Activated T-helper 2 cell treated with anti-CD3 and anti-CD28 coated beads, Interferon-gamma antibody, Interleukin-2, Interleukin-4, amounts not matched to agents 10 μg/mL and 5 μg/mL and 100 μg/mL, durations not matched to agents 14 hours and 24 hours and 36 hours (primary cell): ENCODE measurements at places on chromosomes 7 and 10.

DNA sequence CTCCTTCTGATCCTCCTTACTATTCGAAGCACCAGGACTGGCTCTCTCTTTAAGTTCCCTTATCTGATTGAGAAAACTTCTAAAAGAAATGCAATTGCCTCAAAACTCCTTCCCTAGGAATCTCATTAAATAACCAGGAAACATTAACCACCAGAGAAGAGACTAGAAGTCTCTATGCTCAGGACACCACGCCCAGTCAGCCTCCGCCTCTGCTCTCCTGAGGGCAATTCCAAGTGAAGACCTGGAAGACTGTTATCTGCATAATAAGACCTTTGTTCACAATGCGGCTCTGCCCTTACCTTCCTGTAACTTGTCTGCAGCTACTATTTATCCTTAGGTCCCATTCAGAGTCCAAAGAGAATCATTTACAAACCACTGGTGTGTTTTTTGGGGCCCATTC is 78.8 kb downstream of the ELMO1 start:
- no peak for DNase-seq

DNA sequence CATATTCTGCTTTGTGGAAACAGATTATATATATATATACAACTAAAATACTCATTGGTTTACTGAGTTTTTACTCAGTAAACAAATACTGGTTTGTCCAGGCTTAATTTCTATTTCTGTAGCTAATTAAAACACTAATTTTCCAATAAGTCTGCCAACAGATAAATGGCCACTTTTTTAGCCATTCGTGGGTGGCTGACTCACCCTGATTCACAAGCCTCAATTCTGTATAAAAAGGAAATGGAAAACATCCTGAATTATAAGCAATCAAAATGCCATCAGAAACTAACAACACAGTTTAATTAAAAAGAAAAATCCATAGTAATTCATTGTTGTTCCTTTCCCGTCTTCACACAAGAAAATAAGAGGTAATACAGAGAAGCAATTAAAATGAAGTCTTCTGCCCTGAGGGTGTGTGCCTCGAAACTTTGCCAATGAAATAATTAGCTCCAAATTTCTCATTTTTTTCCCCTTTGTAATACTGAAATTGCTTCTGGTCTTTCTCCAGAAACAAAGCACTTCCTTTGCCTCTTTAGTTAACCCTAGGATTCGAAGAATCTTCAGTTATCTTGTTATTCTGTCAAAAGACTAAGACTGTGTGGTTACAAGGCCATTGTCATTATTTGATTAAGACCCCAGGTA is 118.7 kb upstream of the PTN start:
- DNase-seq = no peak

DNA sequence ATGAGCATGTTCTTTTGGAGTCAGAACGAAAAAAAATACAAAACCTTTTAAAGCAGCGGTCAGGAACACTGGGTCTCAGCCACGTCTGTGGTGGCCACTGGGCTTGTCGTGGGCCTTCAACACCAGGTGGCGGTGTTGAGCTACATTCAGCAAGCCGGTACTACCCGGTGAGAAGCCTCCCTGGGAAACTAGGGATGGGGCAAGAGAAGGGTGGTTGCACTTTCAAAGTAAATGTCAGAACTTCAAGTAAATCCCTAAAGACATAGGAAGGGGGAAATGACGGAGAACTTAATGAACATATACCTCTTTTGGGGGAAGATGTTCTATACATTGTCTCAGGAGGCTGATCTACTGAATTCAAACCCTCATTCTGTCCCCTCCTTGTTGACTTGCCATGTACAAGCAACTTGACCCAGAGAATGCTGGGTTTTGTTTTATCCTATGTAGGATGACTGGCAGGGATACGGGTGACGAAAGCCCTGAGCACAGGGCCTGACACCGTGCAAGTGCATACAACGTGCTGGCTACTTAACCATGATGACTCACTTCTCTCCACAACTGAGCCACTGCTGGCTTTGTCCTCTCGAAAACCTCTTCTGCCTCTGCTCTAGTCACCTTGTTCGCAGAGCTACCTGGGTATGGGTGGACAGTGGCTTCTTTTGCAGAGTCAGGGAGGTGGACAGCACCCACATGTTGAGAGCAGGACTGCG is 49.0 kb upstream of the BAMBI start:
- DNase-seq = peak; percentile 40

GRCh38 chr7:21651697-21652096 is 108.9 kb downstream of the DNAH11 start:
- DNase-seq = no peak

GRCh38 chr7:36070230-36070629 is 82.8 kb upstream of the EEPD1 start:
- DNase-seq = no peak

DNA sequence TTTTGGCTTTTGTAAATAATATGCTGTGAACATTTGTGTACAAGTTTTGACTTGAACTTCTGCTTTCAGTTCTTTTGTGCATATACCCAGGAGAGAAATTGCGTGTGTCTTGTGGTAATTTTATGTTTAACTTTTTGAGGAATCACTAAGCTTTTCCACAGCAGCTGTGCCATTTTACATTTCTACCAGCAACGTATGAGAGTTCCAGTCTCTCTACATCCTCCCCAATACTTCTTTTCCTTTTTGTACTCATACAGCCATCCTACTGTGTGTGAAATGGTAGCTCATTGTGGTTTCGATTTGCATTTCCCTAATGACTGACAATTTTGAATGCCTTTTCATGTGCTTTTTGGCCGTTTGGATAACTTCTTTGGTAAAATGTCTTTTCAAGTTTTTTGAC is 66.3 kb upstream of the INHBA start:
- no peak for DNase-seq

- DNase-seq = no peak
These were observed 8.9 kb downstream of the SH2B2 start for GRCh38 chr7:102295346-102296178.

GRCh38 chr7:15891151-15891881 is 204.8 kb upstream of the MEOX2 start:
- DNase-seq = no peak

DNA sequence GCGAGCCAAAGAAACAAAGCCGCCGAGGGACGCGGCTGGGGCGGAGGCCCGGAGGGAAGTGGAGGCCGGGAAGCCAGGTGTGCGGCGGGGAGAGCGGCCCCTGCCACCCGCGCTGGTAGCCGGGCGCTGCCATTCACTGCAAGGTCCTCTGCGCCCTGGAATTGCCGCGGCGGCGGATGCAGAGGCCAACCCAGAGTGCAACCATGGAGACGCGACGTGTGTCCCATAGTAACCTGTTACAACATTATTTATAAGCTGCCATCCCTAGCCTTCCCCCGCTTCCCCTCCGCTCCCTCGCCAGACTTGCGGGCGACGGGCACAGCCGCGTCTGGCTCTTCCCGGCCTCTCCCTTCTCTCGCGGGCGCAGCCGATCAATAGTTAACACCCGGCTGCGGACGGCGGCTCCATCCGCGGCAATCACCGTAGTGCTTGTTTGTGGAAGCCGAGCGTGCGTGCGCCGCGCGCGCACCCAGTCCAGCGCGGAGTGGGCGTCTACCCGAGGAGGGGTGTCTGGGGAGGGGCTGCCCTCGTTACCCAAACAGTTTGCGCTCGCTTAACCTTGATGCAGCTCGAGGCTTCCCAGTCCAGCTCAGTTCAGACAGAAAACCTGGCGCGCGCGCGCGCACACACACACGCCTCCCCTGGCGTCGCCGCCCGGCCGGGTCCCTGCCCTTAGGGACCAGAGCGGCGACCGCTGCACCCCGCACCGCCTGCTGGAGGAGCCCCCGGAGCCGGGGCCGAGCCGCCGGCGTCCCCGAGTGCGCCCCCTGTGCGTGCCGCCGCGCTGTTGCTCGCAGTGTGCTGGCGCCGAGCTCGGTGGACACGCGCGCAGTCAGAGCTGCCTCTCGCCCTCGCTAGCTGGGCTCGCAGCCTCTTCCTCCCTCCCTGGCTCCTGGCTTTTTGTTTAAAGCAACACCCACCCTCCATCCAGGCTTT is 165.4 kb upstream of the DPP6 start:
- DNase-seq = no peak

- DNase-seq = no peak
These were observed 1067.5 kb downstream of the NRG3 start for GRCh38 chr10:82942286-82943099.

DNA sequence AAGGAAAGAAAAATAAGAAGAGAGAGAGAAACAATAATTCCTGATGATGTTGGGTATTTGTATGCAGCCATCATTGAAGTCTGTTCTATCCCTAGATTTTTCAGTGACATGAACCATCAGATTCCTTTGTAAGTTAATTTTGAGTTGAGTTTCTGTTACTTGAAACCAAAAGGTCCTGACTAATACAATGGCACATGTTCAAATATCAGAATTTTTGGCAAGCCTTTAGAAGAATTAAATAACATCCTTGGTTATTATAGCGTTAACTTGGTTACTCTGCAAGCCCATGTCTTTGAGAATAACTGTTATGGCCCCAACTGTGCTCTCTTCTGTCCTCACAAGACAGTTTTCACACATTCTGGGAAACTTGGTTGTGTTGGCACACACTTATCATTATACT is 66.5 kb downstream of the SYPL1 start:
- no peak for DNase-seq

- no peak for DNase-seq
These were observed 112.0 kb downstream of the PDE1C start for GRCh38 chr7:31958226-31958625.

DNA sequence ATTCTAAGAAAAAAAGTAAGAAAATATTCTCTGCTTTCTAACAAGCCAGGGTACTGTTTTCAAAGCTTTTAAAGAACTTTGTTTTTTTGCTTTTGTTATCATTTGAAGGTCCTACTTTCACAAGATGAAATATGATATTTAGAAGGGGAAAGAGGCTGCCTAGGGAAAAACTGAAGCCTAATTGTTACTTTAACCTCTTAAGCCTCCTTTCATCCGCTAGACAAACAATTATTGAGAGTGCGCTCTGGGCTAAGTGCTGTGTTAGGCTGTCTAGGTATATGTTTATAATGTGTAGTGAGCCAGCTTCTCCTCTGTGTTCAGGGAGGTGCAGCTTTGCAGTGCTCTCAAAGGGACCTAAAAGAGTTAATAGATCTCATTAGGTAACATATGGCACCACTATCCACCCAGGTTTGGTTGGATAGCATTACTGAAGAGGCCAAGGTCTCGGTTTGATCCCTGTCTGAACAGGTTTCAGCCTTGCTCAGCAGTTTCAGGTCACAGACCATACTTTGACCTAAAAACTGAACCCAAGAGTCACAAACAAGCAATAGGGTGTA is 17.9 kb downstream of the PDK4 start:
- DNase-seq = no peak

DNA sequence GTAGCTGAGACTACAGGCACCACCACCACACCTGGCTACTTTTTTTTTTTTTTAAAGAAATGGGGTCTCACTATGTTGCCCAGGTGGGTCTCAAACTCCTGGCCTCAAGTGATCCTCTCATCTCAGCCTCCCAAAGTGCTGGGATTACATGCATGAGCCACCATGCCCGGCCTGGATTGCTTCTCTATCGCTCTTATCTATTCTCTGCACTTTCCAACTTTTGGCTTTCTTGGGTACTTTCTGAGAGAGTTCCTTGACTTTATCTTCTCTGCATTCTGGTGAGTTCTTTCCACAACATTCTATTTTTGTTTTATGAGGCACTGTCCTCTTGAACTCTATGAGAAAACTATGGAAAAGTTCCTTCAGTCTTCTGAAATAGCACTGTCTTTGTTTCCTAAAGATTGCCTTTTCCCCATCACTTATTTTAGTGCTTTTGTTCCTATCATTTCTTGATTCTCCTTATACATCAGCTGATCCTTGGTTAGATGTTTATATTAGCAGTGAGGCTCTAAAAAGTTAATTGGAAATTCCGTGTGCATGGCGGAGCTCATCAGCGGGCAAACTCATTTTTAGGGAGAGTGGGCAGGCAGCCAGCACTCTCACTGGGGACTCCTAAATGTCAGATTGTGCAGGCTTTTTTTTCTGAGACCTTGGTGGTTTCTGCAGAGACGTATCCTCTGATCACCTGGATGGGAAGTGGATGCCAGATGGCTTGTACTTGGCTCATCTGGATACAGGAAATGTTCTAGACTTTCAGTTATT is 43.9 kb downstream of the HIP1 start:
- DNase-seq = no peak

DNA sequence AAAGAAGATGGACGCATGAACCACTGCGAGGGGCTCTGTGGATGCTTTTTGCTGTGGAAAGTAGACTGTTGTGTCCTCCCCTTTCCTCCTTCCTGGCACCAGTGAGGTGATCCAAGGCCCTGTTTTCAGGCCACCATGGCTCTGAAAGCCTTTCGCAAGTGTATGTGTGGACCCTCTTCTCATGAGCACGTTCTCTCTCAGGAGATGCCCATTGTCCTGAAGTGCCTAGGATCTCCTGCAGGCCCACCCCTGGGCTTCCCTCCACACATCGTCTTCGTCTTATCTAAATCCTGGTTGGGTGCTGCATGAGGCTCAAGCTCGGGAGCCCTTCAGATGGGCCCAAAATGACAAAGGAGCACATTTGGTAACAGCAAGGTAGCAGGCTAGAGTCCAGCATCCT is 188.2 kb downstream of the PTPN20 start:
- no peak for DNase-seq

GRCh38 chr7:17007841-17008240 is 126.1 kb upstream of the AGR3 start:
- DNase-seq = no peak

DNA sequence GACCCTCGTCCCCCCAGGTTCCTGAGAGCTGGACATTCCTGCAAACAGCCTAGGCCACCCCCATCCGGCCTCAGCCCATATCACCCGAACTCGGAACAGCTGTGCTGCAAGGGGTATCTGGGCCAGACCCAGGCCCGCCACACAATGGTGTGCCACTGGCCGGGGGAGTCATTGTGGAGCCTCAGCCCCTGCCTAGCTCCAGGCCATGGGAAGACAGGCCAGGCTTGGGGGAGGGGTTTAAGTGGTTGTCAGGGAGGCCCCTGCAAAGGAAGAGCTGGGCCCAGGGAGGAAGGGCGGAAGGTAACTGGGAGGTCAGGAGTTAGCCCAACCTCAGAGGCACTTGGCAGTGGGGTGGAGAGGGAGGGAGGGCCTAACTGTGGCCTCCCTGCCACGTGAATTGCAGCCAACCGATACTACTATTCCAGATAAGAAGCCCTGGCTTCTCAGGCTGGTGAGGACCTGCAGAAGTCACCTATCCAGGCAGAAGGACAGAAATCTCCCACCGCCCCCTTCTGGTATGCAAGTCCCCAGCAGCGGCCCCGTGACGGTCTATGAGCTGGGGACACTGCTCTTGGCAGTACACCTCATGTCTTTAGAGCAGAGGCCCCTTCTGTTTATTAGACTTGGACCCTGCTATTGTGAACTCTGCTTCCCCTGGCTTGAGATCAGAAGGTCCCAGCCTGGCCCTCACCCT is 26.8 kb downstream of the VSIR start:
- DNase-seq = no peak

GRCh38 chr10:116241085-116241484 is 31.9 kb downstream of the GFRA1 start:
- no peak for DNase-seq

- DNase-seq = no peak
These were observed 3.6 kb downstream of the TMEM254 start for GRCh38 chr10:80081801-80082750.

DNA sequence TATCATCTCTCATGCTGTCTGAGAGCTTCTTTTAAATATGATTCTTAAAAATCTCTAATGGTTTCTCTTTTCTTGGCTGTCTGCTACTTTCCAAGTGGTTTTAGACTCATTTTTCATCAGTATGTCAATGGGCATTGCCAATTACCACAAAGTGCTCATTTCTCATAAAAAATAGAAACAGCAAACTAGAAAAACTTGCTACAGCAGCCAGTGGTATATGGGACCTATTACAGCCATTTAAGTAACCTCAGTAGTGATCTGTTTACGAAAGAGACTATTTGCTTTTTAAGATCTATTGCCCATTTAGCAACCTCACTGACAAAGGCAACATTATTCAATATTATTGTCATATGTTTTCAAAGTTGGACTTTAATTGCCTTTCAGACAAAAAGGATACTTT is 207.1 kb upstream of the RHOBTB1 start:
- DNase-seq = no peak
